Progenitor cell of endocrine pancreas (in vitro differentiated cells): ENCODE measurements at places on chromosomes 6 and 20. TPM values are rescaled to one million over a fixed set of nuclear protein-coding genes. Genes with fewer than 3 reads are reported as not detected.

The RNF39 gene
- total RNA-seq, result not detected in 2 replicates

The HEY2 gene
- 1.4 and 2.3 TPM in 2 replicates for total RNA-seq

The IMPG1 gene
- total RNA-seq, result not detected in 2 replicates

The LINC00237 gene
- total RNA-seq, result not detected in 2 replicates

The DNAH8 gene
- 0.12 and 0.13 TPM in 2 replicates for total RNA-seq

- H3K27ac ChIP-seq, result no peak overlapping the region
- peaks cover 2% of the 10 kb centered on the region for H3K36me3 ChIP-seq
- no peak overlapping the region for H3K4me3 ChIP-seq
- H3K4me1 ChIP-seq, result peaks cover 8% of the 10 kb centered on the region
- DNase-seq, result no peak
Observed at GRCh38 chr6:99495466-99495865, 19.8 kb downstream of the USP45 start.

GRCh38 chr6:28738396-28738765, 185.4 kb downstream of the TRIM27 start:
- H3K4me3 ChIP-seq, result no peak overlapping the region
- peaks cover 71% of the 10 kb centered on the region for H3K27me3 ChIP-seq
- H3K4me1 ChIP-seq, result no peaks in the 10 kb centered on the region
- peaks cover 3% of the 10 kb centered on the region for H3K36me3 ChIP-seq

GRCh38 chr20:64106435-64106961, 867 bp downstream of the NPBWR2 start:
- no peaks in the 10 kb centered on the region for H3K36me3 ChIP-seq
- no peak overlapping the region for H3K4me3 ChIP-seq
- H3K27ac ChIP-seq, result no peak overlapping the region
- H3K27me3 ChIP-seq, result peaks cover 32% of the 10 kb centered on the region
- peaks cover 10% of the 10 kb centered on the region for H3K4me1 ChIP-seq

- peaks cover 2% of the 10 kb centered on the region for H3K4me1 ChIP-seq
- H3K4me3 ChIP-seq, result no peak overlapping the region
- DNase-seq, result no peak
- H3K27me3 ChIP-seq, result no peaks in the 10 kb centered on the region
- no peaks in the 10 kb centered on the region for H3K36me3 ChIP-seq
Observed at GRCh38 chr6:49606721-49607390, 29.8 kb downstream of the RHAG start.

DNA sequence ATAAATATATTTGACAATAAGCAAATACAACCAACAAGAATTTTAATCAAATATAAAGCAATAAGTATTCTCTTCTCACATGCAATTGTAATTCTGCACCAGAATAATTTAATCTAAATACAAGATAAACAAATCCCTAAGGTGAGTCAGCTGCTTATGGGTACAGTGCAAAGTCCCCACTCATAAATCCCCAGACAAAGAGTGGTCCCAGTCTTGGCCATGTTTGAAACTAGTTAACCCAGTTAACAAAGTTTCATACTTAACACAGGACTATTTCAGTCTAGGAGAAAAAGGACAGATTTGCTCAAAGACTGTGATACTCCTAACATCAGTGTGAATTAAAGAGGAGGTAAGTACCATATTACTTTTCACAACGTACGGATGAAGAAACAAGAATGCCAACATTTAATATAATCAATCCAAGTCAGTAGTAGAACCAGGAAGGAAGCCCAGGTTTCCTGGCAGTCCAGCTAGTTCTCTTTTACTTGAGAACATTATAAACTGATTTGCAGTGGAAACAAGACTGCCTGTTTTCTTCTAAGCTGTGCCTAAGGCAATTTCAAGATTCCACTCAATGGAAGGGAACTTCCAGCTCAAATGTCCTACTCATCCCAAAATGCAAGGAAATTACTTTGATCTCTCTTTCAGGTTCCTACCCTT, 10.4 kb downstream of the SAMD3 start:
- no peaks in the 10 kb centered on the region for H3K4me1 ChIP-seq
- H3K27me3 ChIP-seq, result peaks cover 7% of the 10 kb centered on the region
- no peak for DNase-seq
- no peaks in the 10 kb centered on the region for H3K36me3 ChIP-seq

DNA sequence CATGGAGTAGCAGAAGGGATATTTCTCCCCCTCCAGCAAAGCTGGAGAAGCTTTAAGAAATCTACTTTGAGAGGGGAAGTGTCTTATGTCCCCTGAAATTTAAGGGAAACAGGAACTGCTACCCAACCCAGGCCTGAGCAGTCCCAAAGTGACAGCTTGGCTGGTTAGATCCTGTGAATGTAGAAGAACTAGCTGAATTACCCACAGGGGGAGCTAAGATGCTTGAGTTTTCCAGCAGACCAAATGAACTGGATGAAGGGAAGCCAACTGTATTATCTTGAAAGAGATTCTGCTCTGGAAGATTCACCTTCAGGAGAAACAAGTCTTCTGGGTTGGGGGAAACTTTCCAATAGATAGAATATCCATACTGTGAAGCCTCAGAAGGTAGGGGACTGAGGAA, 303.3 kb upstream of the MMS22L start:
- H3K27ac ChIP-seq, result no peak overlapping the region
- H3K4me1 ChIP-seq, result no peaks in the 10 kb centered on the region
- H3K27me3 ChIP-seq, result no peaks in the 10 kb centered on the region
- no peak overlapping the region for H3K4me3 ChIP-seq

- DNase-seq, result no peak
- H3K4me1 ChIP-seq, result no peaks in the 10 kb centered on the region
- H3K27ac ChIP-seq, result no peak overlapping the region
- peaks cover 22% of the 10 kb centered on the region for H3K36me3 ChIP-seq
- H3K27me3 ChIP-seq, result no peaks in the 10 kb centered on the region
Observed at GRCh38 chr20:52150440-52151258, 40.9 kb downstream of the ZFP64 start.

GRCh38 chr6:11732036-11732631, 46.5 kb downstream of the ADTRP start:
- H3K27ac ChIP-seq, result no peak overlapping the region
- DNase-seq, result no peak
- H3K27me3 ChIP-seq, result peaks cover 4% of the 10 kb centered on the region
- peaks cover 18% of the 10 kb centered on the region for H3K4me1 ChIP-seq

GRCh38 chr6:166285233-166285632, 23.0 kb downstream of the PRR18 start:
- peaks cover 44% of the 10 kb centered on the region for H3K27me3 ChIP-seq
- no peaks in the 10 kb centered on the region for H3K36me3 ChIP-seq

DNA sequence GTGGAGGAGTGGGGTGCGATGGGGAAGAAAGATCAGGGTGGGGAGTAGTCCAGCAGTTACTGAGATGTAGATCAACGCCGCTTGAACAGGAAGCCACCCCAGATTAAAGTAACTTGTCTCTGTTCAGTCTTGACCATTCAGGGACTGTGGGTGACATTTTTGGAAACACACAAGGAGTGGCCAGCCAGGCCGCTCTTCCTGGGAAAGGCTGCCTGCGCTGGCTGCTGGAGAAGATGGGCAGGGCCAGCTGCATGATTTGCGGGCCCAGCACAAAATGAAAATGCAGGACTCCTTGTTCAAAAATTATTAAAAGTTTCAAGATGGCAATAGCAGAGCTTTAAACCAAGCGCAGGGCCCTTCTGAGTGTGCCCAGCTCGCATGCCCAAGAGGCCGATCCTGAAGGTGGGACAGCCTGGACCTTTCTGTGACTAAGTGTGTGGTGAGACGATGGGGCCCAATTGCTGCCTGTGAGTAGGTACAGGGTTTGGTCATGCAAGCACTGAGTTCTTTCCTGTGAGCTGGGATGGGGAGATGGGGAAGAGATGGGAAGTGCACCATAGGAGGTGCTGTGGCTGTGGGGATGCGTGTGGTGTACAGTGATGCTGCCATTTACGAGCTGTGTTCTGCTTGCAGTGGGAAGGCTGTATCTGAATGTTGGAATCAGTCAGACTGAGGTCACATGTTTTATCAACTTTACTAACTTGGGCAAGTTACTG, 51.3 kb downstream of the DAAM2 start:
- H3K27ac ChIP-seq, result no peak overlapping the region
- no peaks in the 10 kb centered on the region for H3K36me3 ChIP-seq
- no peak overlapping the region for H3K4me3 ChIP-seq
- H3K4me1 ChIP-seq, result no peaks in the 10 kb centered on the region
- no peak for DNase-seq
